ENCODE measurements at places on chromosomes 5 and 9. TPM values are rescaled to one million over a fixed set of nuclear protein-coding genes. Genes with fewer than 3 reads are reported as not detected.

GRCh38 chr5:14373685-14374084, 207.9 kb upstream of the OTULINL start:
- H3K4me3 ChIP-seq = no peak overlapping the region
- no peak for DNase-seq
- no peaks in the 10 kb centered on the region for H3K36me3 ChIP-seq
- peaks cover 16% of the 10 kb centered on the region for H3K27me3 ChIP-seq
- H3K27ac ChIP-seq = no peak overlapping the region

GRCh38 chr5:17203329-17204132, 13.9 kb upstream of the BASP1 start:
- H3K4me1 ChIP-seq = no peaks in the 10 kb centered on the region
- no peak overlapping the region for H3K4me3 ChIP-seq
- no peaks in the 10 kb centered on the region for H3K27me3 ChIP-seq
- DNase-seq = no peak
- no peak overlapping the region for H3K27ac ChIP-seq

DNA sequence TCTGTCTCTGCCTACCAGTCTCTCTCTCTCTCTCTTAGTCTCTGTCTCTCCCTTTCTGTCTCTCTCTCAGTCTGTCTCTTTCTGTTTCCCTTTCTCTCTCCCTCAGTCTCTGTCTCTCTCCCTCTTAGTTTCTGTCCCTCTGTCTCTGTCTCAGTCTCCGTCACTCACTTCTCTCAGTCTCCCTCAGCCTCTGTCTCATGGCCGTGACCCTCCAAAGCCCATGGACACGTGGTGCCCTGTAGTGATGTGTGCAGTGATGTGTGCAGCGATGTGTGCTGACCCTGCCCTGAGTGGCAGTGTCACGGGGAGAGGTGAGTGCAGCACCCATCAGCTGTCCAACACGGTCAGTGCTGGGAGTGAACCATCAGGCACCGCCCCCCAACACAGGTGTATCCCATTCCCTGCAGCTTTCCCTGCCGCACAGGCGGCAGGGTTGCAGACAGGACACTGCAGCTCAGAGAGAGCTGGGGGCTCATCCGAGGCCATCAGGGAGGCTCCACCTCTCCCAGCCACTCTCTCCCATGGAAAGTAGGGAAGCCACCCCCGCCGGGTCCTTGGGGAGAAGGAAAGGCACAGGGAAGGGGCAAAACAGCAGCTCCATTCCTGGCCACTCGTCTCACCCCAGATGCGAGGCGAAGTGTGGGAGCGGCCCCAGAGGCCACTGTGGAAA, 794 bp upstream of the LRRC14B start:
- no peak for DNase-seq
- peaks cover 9% of the 10 kb centered on the region for H3K4me1 ChIP-seq
- H3K27me3 ChIP-seq = no peaks in the 10 kb centered on the region
- no peak overlapping the region for H3K27ac ChIP-seq

- DNase-seq = no peak
- H3K36me3 ChIP-seq = no peaks in the 10 kb centered on the region
- no peak overlapping the region for H3K4me3 ChIP-seq
- no peak overlapping the region for H3K27ac ChIP-seq
- peaks cover 15% of the 10 kb centered on the region for H3K27me3 ChIP-seq
- H3K4me1 ChIP-seq = peaks cover 10% of the 10 kb centered on the region
These were observed 44.6 kb downstream of the CXXC5 start for GRCh38 chr5:139692679-139693308.

- no peak overlapping the region for H3K27ac ChIP-seq
- peaks cover 28% of the 10 kb centered on the region for H3K27me3 ChIP-seq
- no peak for DNase-seq
- no peaks in the 10 kb centered on the region for H3K36me3 ChIP-seq
- H3K4me3 ChIP-seq = no peak overlapping the region
These were observed 60.7 kb downstream of the ROR2 start for GRCh38 chr9:91889161-91889911.

DNA sequence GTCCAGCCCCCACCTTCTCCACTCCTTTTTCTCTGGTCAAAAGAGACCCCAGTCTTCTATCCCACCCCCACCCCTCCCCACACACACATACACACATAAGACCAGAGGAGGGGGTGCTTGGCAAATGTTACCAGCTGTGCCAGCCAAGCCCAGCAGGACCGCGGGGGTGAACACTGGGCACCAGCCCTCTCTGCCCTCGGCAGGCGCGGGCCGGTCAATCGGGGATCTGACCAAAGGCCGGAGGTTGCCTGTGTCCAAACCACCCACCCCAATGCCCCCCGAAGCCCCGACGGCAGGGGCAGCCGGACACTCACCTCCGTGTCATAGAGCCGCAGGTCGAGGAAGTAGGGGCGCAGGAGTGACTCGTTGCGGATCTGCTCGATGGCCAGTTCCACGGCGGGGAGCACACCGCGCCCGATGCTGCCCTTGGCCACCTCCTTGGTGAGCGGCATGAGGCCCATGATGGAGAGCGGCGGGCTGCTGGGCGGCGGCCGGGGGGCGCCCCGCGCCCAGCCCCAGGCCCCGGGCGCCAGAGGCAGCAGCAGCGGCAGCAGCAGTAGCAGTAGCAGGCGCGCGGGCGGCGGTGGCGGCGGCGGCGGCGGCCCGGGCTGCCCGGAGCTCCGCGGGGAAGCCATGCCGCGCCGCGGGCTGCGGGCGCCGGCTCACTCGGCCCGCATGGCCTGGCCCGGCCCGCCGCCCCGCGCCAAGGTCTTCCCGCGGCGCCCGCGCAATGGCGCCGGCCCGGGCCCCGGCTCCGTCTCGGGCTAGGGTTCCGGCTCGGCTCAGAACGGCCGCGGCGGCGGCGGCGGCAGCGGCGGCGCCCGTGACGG, 417 bp downstream of the GABBR2 start:
- no peak overlapping the region for H3K27ac ChIP-seq
- DNase-seq = no peak
- peaks cover 3% of the 10 kb centered on the region for H3K4me1 ChIP-seq
- H3K36me3 ChIP-seq = no peaks in the 10 kb centered on the region
- H3K27me3 ChIP-seq = peaks cover 69% of the 10 kb centered on the region
- H3K4me3 ChIP-seq = no peak overlapping the region

GRCh38 chr5:82676661-82677060, 398.5 kb upstream of the RPS23 start:
- peak overlapping the region; percentile 81 for H3K27ac ChIP-seq
- peaks cover 54% of the 10 kb centered on the region for H3K36me3 ChIP-seq
- DNase-seq = peak; percentile 35
- peaks cover 41% of the 10 kb centered on the region for H3K4me1 ChIP-seq
- peaks cover 2% of the 10 kb centered on the region for H3K27me3 ChIP-seq

GRCh38 chr9:133948561-133949485, 43.3 kb downstream of the VAV2 start:
- no peaks in the 10 kb centered on the region for H3K36me3 ChIP-seq
- no peaks in the 10 kb centered on the region for H3K27me3 ChIP-seq
- H3K4me3 ChIP-seq = no peak overlapping the region
- no peak overlapping the region for H3K27ac ChIP-seq

DNA sequence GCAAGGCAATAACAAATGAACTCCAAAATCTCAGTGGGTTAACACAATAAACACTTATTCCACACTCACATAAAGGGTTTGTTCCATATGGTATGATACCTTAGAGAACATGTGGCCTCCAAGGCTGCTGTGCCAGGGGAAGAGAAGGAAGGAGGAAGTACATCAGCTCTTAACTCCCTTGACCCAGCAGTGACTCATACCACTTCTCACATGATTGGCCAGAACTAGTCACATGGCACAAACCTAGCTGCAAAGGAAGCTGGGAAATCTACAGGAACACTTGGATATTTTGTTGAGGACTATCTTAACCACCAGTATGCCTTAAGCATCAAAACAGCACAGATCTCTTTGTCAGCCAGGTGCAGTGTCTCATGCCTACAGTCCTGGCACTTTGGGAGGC, 99.3 kb downstream of the SLIT3 start:
- DNase-seq = no peak
- H3K4me3 ChIP-seq = no peak overlapping the region
- no peak overlapping the region for H3K27ac ChIP-seq
- no peaks in the 10 kb centered on the region for H3K27me3 ChIP-seq
- no peaks in the 10 kb centered on the region for H3K4me1 ChIP-seq

- H3K36me3 ChIP-seq = no peaks in the 10 kb centered on the region
- peaks cover 16% of the 10 kb centered on the region for H3K27me3 ChIP-seq
- no peak overlapping the region for H3K4me3 ChIP-seq
- no peak overlapping the region for H3K27ac ChIP-seq
- no peak for DNase-seq
These were observed 30.0 kb upstream of the STOM start for GRCh38 chr9:121399883-121400607.

GRCh38 chr5:99020698-99021048, 91.9 kb upstream of the CHD1 start:
- H3K4me3 ChIP-seq = no peak overlapping the region
- DNase-seq = no peak

DNA sequence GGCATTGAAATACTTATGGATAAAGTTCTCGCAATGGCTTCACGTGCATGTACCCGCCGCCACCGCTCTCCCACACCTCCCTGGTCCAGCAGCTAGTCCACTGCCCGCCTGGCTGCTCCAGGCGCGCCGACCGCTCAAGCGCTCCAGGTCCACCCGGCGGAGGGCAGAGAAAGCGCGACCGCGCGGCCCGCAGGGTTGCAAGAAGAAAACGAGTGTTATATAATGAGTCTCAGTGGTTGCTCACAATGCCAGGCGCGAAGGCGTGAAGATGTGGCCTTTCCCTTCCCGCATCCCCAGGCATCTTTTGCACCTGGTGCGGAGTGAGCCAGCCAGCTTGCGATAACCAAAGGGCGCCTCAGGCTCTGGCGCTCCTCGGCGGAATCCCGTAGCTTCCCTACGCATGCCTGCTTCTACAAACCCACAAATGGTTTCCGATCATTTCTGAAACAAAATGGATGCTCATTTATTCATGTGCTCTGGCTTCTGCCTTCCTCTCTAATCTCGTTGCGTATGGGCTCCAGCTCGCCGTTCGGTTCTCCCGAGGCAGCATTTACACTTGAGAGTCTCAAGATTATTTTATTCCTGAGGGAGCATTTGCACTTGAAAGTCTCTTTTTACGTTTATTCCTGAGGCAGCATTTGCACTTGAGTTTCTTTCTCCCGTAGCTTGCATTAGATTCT, 25.7 kb downstream of the CDKN2A start:
- H3K27ac ChIP-seq = peak overlapping the region; percentile 33
- peaks cover 94% of the 10 kb centered on the region for H3K27me3 ChIP-seq
- H3K4me3 ChIP-seq = peak overlapping the region; percentile 12
- H3K36me3 ChIP-seq = peaks cover 27% of the 10 kb centered on the region
- H3K4me1 ChIP-seq = peaks cover 41% of the 10 kb centered on the region
- no peak for DNase-seq

DNA sequence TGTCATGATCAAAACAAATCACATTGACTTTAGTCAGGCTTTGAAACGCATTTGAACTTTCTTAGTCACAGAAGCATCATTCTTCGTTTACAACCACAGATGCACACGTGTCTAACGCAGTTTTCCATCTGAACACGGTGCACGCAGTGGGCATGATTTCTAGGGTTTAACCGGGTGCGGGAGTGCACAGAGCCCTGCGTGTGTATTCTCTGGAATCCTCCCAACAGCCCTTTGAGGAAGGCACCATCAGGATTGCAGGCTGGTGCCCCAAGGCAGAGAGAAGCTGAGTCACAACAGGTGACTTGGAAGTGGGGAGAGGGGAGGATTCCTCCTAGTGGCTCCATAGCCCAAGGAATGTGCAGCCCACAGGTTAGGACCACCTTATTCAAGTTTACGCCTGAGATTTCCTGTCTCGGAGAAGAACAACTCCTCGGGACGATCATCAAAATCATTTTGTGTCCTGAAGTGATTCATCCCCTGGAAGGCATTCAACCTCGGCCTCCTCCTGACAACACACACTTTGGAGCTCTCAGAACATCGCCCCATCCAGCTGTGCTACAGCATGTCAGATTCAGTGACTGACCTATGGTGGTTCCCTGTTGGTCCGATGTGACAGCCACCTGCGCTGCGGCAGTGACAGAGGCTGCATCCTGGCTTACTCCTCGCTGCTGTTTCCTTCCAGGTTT, 13.1 kb downstream of the ROPN1L start:
- no peak for DNase-seq
- peaks cover 14% of the 10 kb centered on the region for H3K4me1 ChIP-seq
- no peak overlapping the region for H3K27ac ChIP-seq

Gene MARCOL
- not detected for total RNA-seq

Gene QSOX2
- total RNA-seq = 13.4 TPM

Gene HAVCR1
- total RNA-seq = 3.7 TPM

Gene SEMA6A
- total RNA-seq = 0.13 TPM

Gene PPIC
- not detected for total RNA-seq
